ENCODE measurements at places on chromosomes 7 and 10. TPM values are rescaled to one million over a fixed set of nuclear protein-coding genes. Genes with fewer than 3 reads are reported as not detected.

DNA sequence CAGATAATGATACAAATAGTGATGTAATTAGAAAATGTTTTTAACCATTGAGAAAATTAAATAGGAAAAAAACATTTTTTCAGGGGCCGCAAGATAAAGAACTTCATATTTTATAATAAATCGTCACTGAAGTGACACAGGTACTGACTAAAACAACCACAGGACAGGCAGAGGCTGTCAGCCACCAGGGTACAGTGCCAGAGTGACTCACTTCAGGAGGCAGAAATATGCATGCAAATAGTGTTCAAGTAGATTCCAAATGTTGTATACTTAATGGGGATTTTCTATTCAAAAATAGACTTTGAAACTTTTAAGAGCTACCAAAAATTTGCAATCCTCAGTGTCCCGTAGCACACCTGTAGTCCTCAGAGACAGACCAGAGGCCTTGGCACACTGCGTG is 68.6 kb downstream of the FRMPD2 start:
- no peak for DNase-seq

GRCh38 chr10:132627666-132628531 is 90.3 kb downstream of the INPP5A start:
- no peak for DNase-seq

The SPRN gene
- 7.3 TPM for polyA plus RNA-seq

DNA sequence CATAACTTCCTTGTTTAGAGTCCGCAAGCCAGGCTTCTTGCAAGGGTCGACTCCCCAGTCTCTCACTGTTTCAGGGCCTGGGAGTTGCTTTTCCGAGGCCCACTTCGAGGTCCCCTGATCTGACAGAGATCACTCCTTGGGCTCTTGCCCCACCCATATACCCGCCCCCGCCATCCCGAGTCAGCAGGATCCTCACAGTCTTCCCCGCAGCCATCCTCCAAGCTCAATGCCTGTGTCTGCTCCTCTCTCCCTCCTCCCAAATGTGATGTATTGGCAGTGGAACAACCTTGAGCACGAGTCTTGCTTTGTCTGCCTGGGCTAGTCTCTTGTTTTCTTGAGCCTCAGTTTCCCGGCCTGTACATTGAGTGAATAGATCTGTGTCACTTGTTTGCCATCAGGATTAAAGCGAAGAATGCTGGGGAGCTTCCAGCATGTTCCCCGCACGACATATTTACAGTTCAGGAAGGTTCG is 2.4 kb upstream of the HMX2 start:
- DNase-seq, result no peak

- DNase-seq, result no peak
These were observed 264.0 kb upstream of the PRKCQ start for GRCh38 chr10:6843894-6844650.

DNA sequence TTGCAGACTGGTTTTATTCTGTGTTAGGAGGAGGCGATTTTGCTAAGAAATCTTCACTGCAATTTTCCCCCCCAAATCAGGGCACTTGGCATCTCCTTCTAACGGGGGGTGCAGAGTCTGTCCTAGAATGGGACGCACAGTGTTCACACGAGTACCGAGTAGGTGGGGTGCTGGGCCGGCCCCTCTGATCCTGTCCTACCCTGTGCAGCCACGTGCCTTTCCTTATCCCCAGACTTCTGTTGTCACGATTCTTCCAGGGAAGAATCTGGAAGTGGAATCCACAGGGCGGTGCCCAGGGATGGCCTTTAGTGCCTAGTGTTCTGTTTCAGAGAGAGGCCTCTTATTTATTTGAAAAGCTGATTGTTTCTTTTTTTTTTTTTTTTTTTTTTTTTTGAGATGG is 16.4 kb downstream of the CUX1 start:
- DNase-seq, result no peak

DNA sequence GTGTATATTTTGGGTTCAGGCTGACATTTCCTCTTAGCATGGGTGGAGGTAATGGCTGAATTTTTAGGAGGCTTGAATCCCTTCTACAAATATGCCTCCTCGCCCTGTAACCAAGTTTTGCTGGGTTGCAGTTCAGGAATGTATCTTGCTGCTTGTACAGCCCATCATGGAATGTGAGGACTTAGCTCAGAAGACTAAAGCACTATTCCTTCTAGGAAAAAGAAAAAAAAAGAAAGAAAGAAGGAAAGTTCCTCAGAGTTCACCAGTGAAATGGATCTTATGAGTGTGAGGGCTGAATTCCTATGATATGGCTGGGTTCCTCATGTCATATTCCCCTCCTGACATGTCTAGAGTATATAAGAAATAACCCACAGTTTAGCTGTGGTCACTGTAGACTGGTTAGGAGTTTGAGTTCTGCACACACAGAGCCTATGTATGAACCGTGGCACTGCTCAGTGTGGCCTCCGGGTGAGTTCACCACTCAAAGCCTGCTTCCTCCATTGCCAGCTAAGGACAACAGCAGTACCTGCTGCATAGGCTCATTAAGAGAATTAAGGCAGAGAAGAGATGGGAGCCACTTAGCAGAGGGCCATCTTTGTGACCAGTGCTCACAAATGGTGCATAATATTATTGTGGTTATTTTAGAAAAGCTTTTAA is 114.0 kb downstream of the TACC2 start:
- no peak for DNase-seq

- no peak for DNase-seq
These were observed 148.3 kb downstream of the SVIL start for GRCh38 chr10:29486433-29486832.

The GNG11 gene
- polyA plus RNA-seq, result 57.7 TPM

- DNase-seq, result no peak
These were observed 187.7 kb downstream of the PTPN20 start for GRCh38 chr10:47098964-47099363.

The GDF2 gene
- polyA plus RNA-seq, result not detected

The THSD7A gene
- 87.2 TPM for polyA plus RNA-seq

GRCh38 chr7:64574540-64575099 is 11.7 kb upstream of the ZNF680 start:
- peak; percentile 62 for DNase-seq

GRCh38 chr7:157952050-157952667 is 615.4 kb downstream of the DNAJB6 start:
- no peak for DNase-seq

DNA sequence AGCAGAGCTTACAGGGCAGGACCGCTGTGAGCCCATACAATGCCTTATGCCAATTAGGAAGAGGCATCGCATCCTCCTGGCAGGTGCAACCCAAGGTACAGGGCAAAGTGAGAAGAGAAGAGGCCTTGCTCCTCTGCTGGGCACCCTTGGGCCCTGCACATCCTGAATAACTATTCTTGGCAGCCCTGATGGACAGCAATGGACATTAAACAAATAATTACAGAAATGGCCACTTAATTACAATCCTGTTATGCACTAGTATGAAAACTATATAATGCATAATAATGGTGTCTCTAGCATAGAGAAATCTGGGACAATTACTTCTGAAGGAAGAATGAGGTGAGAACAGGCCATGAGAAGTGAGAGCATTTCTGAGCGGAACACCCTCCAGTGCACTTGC is 83.5 kb downstream of the PLPP4 start:
- DNase-seq, result no peak
